ENCODE measurements at places on chromosomes 3 and 15.

DNA sequence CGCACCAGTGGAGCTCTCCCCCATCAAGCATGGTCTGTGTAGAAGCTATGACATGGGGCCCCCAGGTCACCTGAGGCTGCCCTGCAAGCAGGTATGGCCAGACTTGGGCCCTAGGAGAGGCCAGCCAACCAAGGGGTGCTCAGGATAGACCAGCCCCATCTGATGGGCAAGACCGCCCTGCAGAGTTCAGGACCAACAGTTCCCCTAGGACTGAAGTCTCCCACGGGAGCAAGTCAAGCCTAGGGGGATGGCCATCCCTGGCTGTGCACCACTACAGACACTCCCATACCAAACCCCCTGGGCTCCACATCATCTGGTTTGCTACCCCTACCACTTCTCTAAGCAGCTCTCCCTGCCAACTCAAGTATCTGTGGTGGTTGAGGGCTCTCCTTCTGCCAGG, 142.2 kb upstream of the MANF start:
- no peak for DNase-seq

DNA sequence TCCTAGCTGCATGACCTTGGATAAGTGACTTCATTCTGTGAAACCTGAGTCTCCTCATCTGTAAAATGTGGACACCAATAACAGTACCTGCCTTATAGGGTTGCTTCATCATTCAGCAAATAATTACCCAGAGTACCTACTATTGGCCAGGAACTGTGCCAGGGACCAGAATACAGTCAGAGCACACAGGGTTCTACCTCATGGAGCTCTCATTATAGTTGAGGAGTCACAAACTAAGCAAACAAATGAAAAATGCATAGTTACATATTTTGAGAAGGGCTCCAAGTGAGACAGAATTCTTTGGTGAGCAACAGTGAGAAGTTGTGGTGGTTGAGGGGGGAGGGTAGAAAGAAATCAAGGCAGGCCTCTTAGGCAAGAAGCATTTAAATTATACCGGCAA, 308.6 kb upstream of the WNT5A start:
- DNase-seq: no peak

DNA sequence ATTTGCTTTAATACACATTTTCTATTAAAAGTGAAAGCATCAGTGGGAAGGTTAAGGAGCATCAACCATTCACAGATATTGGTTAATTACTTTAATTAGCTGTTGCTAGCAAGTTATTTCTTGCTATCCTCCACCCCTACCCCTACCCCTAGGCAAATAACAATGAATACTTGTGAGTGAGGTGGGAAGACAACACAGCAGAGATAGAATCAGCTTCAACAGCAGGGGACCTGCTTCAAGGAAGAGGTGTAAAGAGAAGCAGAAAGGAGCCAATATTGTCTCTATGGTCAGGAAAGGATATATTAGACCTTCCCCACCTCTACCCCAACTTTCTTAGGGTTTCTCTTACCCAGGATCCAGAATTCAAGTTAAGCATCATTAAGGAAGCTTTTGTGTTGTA, 149.4 kb downstream of the SNRK start:
- DNase-seq: no peak

GRCh38 chr15:59002418-59002859, 15.0 kb downstream of the RNF111 start:
- no peak for DNase-seq

DNA sequence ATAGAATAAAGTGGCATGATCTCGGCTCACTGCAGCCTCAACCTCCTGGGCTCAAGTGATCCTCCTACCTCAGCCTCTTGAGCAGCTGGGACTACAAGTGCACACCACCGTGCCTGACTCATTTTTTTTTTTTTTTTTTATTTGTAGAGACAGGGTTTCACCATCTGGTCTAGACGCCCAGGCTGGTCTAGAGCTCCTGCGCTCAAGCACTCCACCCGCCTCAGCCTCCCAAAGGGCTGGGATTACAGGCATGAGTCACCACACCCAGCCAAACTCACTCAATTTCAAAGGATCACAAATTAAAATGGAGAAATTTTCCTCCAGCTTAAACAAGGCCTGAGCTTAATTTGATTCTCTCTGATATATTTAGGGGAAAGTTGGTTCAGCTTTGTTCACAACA, 27.3 kb upstream of the NMB start:
- peak; percentile 96 for DNase-seq

DNA sequence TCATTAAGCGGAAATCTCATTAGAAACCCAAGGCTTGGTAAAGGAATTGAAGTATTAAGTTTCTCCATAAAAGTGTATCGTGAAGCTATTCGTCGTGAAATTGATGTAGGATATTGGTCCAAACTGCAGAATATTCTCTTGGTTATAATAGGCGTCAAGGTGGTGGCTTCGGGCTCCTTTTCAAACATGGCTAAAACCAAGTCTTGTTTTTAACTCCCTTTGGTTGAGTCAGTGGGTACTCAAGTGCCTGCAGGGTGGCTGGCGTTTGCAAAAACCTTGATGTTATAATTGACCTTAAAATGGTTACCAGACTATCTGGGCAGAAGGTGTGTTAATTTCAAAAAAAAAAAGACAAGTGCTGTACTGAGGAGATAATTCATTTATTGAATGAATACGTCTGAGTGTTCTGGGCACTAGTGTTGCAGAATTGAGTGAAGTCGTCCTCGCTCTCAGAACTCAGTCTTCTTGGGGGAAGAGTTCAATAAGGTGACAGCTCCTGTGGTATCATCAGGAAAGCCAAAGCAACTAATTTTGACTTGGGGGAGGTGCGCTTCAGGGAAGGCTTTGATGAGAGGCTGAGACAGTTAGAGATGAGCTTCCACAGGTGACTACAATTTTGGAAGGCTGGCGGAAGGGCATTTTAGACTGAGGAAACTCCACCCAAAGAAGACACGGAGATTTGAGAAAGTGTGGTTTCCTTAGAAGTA, 1.5 kb downstream of the UBE2Q2 start:
- no peak for DNase-seq

- peak; percentile 24 for DNase-seq
Measured at GRCh38 chr15:31758126-31758525, 272.2 kb upstream of the CHRNA7 start.

- no peak for DNase-seq
Measured at GRCh38 chr15:68583321-68583720, 4.5 kb downstream of the CORO2B start.

DNA sequence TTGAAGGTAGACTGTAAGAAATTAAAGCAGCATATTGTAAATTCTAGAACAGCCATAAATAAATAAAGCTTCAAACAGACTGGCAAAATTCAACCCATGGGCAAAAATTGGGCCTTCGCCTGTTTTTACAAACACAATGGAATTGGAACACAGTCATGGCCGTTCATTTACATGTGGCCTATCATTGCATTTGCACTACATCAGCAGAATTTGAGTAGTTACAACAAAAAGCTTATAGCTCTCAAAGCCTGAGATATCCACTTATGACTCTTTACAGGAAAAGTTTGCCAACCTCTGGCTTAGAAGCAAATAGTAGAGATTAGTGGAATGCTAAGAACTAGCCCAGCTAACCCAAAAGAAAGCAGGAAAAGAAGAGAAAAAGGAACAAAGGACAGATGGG, 139.6 kb upstream of the SKOR1 start:
- no peak for DNase-seq

GRCh38 chr3:134904241-134904771, 109.2 kb downstream of the EPHB1 start:
- no peak for DNase-seq

- peak; percentile 16 for DNase-seq
Measured at GRCh38 chr3:115698851-115699591, 75.7 kb downstream of the GAP43 start.

DNA sequence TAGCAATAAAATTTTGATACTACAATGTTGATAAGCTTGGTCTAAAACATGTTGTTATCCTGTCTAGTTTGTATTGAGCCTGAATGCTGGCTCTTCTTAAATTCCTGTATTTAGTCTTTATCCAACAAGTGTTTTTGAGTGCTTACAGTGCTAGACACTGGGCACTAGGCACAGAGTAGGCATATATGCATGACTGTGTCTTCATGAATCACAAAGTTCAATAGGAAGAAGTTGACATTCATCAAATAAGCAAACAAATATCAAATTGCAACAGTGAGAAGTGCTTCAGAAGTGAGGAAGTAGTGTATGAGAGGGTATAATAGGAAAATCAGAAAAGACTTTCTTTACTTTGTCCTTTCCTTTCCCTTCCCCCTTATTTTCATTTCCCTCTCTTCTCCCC, 6.8 kb downstream of the CD96 start:
- DNase-seq: no peak

DNA sequence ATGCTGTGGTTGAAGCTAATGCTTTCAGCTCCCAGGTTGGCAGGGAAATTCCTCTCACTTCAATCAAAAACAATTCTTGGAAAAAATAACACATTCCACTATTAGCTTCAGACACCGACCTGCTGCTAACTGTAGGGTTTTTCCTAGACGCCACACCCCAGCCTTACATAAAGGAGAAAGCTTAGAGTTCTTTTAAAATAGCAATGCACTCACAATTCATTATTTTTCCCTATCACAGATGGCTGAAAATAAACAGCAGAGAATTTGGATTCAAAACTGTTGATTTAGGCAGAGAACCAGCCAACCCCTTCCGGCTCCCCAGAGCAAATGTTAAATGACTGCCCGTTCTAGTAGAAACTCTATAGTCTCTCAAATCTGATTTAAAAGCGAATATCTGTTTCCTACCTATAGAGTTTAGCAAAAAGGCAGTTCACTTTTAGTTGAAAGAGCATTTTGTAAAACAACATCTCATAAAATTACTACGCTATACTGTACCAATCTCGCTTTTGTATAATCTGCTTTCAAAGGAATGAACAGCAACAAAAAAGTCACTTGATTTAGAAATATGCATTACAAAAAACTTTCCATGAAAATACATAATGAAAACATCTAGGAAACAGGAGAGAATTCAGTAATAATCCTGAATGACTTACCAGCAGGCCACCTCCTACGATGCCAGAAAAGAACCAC, 586 bp downstream of the TM4SF1 start:
- DNase-seq: no peak

DNA sequence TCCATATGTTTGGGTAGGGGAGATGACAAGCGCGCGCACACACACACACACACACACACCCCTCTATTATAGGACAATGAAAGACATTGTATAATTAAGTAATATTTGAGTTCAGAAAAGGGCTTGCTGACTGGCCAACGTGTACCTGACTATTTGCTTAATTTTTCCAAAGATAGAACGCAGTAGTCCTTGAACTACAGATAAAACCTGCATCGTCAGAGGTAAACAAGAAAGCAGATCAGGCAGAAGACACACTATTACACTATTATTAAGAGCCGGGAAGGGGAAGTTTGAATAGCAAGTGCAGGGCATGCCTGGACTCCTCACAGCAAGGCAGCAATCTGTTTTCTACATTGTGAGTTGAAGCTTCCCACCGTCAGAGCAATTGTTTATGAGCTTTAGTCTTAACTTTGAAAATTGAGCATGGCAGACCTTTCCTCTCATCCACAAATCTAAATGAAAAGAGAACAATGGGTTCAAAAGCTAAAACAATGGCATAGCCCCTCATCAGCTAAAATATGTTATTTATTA, 427.7 kb downstream of the GABRG3 start:
- no peak for DNase-seq

DNA sequence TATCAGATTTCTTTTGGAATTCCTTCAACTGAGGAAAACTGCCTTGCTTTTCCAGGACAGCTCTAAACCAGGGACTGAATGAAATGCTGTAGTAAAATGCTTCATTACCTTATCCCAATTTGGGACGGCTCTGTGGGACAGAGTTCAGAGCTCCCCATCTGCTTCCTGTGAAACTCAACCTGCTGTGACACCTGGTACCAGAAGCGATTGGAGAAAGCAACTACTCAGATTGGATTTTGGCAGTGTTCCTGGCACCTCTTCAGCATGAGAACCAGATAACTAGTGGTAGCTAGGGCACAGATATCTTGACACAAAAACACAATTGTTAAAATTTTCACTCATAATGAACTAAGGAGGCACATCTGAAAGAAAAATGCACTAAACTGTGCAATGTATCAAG, 539.1 kb downstream of the SI start:
- no peak for DNase-seq
